ENCODE measurements at places on chromosomes 2 and 18.

GRCh38 chr2:238158509-238159070 lies at the start of gene ERFE:
TSS of gene ERFE (plus strand) at chr2:238158970. CDS start at chr2:238159008, 38 bp downstream.
- DNase-seq: no peak

DNA sequence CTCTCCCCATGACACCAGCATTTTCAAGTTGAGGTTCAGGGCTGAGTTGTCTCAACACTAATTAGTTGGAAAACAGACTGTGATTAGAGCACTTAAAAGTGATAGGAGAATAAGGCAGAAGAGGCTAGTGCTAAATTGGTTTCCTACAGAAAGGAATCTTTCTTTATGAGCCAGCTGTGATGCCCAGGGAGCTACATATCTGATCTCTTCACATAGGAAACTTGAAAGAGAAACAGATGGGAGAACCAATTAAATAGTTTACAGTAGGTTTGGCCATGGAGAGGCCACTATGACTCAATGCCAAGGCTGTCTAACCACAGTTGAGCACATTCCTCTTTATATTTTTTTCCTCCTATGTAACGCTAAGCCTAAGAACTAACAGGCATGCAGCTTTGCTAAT lies 418.3 kb upstream of the CYRIA start:
- no peak for DNase-seq

DNA sequence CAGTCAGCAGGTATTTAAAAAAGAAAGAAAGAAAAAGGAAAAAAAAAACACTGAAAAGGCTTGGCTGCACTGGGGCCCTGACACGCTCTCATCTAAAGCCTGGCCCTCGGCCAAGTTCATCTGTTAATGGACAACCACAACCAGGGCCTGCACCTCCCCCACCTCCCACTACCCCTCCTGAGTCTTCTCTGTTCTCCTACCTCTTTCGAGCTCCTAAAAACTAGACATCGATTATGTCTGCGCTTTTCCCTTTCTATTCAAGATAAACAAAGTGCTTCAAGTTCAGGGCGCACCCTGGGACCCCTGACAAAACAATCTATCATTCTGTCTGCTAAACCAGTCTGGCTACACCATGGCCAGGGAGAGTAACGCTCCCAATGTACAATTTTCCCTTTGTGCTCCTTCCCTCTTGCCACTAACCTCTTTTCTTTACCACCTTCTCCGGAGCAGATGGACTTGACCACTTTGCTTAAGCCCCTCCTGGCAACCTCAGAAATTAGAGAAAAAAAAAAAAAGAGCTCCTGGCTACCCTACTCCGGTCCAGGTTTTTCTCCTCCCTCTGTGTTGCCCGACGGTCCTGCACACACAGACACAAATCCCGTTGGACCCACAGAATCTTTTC lies 22.7 kb downstream of the BCL11A start:
- DNase-seq: peak; percentile 90

DNA sequence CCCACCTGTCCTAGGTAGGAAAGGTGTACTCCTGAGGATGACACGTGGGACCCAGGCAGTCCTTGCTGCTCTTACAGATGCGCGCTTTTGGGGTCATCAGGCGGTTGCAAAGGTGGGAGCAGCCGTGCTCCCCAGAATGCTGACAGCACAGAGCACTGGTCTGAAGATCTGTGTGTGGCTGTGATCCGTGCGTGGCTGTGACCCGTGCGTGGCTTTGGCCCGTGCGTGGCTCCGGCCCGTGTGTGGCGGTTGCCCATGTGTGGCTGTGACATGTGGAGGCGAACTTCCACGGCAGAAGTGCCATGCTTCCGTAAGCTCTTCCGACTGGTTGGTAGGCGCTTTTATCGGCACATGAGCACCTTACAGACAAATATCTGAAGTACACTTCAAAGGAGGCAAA lies 270.0 kb downstream of the AGAP1 start:
- DNase-seq: no peak

- no peak for DNase-seq
Observed at GRCh38 chr18:63161032-63161760, 158.4 kb downstream of the BCL2 start.

Measured in NCI-H526 (cell line).